ENCODE measurements at places on chromosomes 16 and 17.

- no peak for DNase-seq
Observed at GRCh38 chr17:3015890-3016289, 47.5 kb downstream of the OR1D5 start.

DNA sequence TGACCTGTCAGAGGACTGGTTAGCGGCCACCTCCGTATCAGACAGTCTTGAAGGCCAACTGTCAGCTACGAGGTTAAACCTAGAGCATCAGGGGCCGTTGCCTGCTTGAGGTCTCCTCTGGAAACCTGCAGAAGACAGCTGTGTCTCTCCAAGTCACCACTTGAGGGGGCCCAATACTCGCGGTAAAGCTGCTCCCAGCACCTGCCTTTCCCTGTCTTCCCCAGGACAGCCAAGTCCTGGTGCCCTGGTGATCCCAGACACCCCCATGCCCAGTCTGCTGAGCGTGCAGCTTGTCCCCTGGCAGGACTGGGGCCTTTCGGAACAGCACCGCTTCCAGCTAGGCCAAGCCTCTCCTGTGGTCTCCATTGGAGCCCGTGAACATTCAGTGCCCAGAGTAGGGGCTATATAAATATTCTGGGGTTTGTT, 80.1 kb downstream of the DNAH17 start:
- DNase-seq: peak; percentile 55

- peak; percentile 37 for DNase-seq
Observed at GRCh38 chr16:81558077-81558443, 113.5 kb downstream of the CMIP start.

GRCh38 chr16:87178177-87178863, 138.9 kb downstream of the C16orf95 start:
- no peak for DNase-seq
